ENCODE measurements at places on chromosomes 6 and 20.

- DNase-seq = peak; percentile 18
Measured at GRCh38 chr20:46317685-46318177, 9.4 kb upstream of the CDH22 start.

- DNase-seq = no peak
Measured at GRCh38 chr6:159279790-159280277, 110.6 kb downstream of the FNDC1 start.

DNA sequence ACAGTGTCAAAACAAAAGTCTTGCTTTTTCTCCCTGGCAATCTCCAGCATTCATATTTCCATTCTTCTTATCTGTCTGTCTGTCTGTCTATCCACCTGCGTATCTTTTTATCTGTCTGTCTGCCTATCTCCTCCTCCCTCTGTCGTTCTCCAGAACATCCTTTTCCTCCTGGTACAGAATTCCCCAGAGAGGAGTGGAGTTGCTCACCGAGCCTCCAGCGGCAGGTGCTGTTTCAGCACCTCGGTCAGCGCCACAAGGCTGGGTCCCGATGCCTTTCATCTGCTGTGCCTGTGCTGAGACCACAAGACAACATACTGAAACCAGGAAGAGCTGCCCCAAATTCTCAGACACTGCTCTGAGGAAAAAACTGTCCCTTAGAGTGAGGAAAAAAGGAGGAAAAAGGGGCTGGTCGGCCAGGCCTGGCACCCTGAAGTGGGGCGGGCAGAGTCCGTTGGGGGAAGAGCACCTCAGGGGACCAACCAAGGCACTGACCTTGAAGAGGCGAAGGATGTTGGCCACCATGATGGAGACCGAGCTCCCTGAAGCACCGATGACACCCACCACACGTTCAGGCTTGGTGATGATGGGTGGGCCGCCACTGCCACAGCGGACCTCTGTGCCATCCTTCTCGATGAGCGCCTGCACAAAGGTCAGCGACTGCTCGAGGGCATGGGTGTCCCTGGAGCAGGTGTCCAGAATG lies 13.3 kb downstream of the GRM4 start:
- no peak for DNase-seq

DNA sequence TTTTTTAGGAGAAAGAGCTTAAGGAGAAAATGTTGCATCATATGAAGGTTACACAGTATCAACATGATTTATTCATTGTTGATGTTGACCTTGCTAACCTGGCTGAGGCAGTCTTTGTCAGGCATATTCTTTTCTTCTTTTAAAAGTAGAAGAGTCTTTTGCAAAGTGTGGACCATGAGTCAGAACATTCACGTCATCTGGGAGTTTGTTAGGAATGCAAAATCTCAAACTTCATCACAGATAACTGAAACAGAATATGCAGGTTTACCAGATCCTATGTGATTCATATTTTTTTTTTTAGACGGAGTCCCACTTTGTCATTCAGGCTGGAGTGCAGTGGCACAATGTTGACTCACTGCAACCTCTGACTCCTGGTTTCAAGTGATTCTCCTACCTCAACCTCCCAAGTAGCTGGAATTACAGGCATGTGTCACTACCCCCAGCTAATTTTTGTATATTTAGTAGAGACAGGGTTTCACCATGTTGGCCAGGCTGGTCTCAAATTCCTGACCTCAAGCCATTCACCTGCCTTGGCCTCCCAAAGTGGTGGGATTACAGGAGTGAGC lies 530.4 kb upstream of the BTBD3 start:
- no peak for DNase-seq

DNA sequence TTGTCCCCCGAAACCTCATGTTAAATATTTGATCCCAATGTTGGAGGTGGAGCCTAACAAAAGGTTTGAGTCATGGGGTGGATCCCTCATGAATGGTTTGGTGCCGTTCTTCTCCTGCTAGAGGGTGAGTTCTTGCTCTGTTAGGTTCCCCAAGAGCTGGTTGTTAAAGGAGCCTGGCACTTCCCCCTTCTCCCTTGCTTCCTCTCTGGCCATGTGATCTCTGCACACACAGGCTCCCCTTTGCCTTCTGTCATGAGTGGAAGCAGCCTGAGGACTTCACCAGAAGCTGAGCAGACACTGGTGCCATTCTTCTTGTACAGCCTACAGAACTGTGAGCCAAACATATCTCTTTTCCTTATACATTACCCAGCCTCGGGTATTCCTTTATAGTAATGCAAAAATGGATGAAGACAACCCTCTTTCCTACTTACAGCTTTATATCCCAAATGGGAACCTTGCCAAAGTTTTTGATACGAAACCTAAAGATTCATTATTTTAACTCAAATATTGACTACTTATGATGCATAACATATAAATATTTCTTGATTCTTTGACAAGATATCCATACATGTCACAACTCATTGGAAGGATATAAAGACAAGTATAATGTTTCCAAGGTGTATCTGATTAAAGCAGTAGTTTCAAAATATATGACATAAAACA lies 61.0 kb downstream of the RNF182 start:
- no peak for DNase-seq

DNA sequence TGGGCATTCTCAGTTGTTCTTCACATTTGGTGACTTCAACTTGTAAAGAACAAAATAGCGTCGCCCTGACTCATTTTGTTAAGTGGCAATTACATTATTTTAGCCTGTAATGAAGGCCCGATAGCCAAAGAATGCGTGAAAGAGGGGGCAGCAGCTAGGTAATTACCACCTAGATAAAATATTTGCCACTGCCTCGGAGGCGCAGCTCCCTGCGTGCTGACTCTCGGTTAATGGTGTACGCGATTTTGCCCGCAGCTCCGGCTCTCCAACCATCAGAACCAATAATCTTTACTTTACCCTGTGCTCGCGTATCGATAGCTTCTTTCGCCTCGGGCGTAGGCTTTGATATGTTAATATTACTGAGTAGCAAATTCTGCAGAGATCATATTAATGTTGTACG lies 8.7 kb downstream of the TFAP2D start:
- no peak for DNase-seq

DNA sequence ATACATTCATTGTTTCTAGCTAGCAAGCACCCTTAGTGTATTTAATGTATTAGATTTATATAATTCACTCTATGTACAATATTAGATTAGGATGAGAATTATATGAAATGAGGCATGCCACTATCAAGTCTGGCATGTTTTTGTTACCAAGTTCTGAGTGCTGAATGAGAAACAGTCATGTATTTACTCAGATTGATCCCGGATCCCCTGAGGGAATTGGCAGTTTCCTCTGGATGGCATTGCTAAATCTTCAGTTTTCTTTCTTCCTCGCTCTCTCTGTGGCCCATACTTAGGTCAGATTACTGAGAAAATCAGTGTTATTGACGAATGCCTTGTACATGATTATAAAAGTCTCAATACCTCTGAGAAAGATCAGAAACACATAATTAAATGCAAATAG lies 66.6 kb downstream of the CDKAL1 start:
- no peak for DNase-seq

- no peak for DNase-seq
Measured at GRCh38 chr6:3288711-3289663, 30.2 kb downstream of the PSMG4 start.

GRCh38 chr6:81086991-81087390 lies 665.5 kb downstream of the TENT5A start:
- no peak for DNase-seq

DNA sequence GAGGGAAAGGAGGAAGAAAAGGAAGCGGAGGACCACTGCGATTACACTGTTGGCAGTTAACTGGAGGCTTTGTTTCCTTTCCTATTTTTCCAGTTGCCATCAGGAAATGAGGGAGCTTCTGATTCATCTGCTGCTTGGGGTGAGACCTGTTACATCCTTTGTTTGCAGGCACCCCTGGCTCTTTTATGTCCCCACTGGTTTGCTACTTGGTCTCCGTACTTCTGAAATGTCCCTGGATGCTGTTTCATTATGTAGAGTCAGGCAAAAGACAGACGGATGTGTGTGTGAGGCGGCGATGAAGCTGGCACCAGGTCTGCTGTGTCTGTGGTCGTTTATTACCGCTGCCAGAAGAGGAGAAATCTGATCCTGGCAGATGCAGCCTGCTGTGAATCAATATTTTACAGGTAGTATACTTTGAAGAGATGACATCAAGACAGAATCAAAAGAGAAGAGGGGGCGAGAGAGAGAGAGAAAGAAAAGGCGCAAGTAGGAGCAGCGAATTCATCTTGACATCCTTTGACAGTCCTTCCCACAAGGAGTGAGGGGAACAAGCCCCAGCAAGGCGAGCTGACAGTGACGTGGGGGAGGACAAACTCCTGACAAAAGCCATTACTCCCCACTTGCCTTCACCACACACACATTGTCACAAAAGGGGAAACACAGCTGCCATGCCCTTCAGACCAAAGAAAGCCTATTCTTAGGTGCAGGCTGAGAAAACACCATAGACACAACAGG lies 145.9 kb upstream of the FBXL4 start:
- no peak for DNase-seq

- DNase-seq = no peak
Measured at GRCh38 chr6:39204646-39205244, 24.5 kb downstream of the KCNK5 start.

- no peak for DNase-seq
Measured at GRCh38 chr6:105611606-105612005, 208.7 kb upstream of the PREP start.

- no peak for DNase-seq
Measured at GRCh38 chr20:24908642-24909041, 40.4 kb upstream of the CST7 start.

DNA sequence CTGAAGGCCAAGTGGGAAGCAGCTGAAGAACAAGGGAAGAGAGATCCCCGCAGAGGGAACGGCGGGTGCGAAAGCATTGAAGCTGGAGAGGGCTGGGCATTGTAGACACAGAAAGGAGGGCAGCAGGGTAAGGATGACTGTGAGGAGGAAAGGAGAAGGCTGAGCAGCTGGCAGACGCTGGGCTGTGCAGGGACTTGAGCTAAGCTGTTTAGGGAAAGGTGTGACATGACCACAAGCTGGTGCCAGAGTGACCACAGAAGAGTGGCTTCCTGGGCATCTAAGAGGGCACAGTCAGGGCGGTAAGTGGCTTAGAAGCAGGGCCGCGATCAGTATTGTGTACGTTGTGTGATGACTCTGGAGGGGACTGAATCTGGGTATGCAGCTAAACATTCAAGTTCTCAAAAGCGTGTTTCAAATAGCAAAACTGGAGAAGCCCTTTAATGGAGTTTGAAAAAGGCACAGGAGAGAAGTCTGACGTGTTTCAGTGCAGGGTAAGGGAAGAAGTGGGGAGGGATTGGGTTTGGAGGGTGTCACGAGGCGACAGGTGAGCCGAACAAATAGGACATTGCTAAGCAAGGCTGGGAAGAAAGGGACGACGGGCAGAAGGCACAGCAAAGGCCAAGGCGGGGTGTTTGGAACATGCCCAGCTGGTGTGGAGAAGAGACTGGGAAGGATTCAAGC lies 46.1 kb upstream of the ARFGEF2 start:
- no peak for DNase-seq

DNA sequence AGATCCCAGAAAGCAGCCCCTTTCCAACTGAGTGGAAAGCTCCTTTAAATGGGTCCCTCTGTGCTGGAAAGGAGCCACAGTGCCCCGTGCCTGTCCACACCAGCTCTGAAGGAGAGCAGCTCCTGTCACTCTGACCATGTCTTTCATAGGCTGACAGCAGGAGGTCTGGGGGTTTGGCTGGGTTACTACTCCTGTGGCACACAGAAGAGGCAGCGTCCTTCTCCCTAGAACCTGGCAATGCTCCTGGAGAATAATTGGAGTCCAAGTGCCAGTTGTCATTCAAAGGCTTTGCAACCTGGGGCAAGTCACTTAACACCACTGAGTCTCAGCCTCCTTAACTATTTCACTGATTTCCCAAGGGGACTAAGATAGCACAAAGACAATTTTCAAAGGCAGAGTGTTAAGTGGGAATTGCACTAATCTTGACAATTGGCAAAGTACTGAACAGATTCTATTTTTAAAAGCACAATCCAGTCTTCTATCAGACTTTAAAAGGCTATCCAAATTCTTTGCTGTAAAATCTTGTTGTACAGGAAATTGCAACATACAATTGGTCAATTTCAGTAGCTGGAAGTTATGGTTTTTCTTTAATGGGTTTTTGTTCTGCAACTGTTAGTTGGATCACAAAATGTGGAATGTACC lies 457.2 kb downstream of the KIF16B start:
- DNase-seq = no peak

- no peak for DNase-seq
Measured at GRCh38 chr6:43570876-43571441, 4.9 kb downstream of the XPO5 start.

GRCh38 chr6:69098910-69099309 lies 463.8 kb downstream of the ADGRB3 start:
- no peak for DNase-seq

DNA sequence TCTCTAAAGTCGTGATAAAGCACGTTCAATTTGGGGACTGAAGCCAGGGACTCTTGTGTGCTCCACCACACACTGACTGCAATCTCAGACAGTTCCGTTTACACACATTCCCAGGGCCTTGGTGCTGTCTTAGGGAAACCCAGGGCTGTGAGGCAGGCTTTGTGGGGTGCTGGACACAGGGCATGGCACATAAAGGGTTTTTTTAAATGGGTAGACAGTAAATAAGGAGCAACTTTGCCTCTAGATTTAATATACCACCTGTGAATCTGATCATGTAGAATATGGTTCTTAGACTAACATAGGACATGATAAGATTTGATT lies 2.3 kb downstream of the ENTPD6 start:
- no peak for DNase-seq

GRCh38 chr6:11722220-11722619 lies 56.4 kb downstream of the ADTRP start:
- DNase-seq = no peak

GRCh38 chr20:51801122-51801822 lies 1.0 kb downstream of the SALL4 start:
- DNase-seq = no peak

GRCh38 chr20:54063992-54064676 lies 6.3 kb downstream of the BCAS1 start:
- DNase-seq = no peak
